ENCODE measurements at places on chromosomes 3 and 15.

DNA sequence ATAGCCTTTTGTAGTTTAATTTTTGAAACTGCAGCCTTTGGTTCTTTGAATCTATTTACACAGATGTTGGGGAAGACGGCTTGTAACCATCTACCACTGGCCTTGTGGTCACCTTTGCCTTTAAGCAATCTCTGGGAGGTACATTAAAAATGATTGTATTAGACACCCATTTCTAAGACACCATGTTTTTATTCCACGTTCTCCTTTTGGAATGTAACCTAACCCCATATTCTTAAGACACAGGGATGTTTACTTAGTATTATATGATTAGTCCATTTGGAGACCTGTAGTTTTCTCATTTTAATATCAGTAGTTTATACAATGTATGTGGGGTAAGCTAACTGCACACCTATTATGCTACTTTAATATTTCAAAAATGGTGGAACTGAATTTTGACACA, 175.1 kb upstream of the PLSCR5 start:
- no peak for DNase-seq
- H3K27ac ChIP-seq: no peak overlapping the region
- no peaks in the 10 kb centered on the region for H3K36me3 ChIP-seq
- no peak overlapping the region for H3K4me3 ChIP-seq

- H3K27me3 ChIP-seq: no peaks in the 10 kb centered on the region
- H3K4me1 ChIP-seq: peaks cover 6% of the 10 kb centered on the region
- H3K4me3 ChIP-seq: no peak overlapping the region
- H3K27ac ChIP-seq: no peak overlapping the region
Observed at GRCh38 chr15:100897221-100898151, 17.9 kb downstream of the ALDH1A3 start.

GRCh38 chr15:63630036-63630751, 33.0 kb downstream of the FBXL22 start:
- H3K27ac ChIP-seq: peak overlapping the region; percentile 37
- no peak for DNase-seq
- H3K4me3 ChIP-seq: no peak overlapping the region
- H3K27me3 ChIP-seq: no peaks in the 10 kb centered on the region
- H3K4me1 ChIP-seq: peaks cover 5% of the 10 kb centered on the region

DNA sequence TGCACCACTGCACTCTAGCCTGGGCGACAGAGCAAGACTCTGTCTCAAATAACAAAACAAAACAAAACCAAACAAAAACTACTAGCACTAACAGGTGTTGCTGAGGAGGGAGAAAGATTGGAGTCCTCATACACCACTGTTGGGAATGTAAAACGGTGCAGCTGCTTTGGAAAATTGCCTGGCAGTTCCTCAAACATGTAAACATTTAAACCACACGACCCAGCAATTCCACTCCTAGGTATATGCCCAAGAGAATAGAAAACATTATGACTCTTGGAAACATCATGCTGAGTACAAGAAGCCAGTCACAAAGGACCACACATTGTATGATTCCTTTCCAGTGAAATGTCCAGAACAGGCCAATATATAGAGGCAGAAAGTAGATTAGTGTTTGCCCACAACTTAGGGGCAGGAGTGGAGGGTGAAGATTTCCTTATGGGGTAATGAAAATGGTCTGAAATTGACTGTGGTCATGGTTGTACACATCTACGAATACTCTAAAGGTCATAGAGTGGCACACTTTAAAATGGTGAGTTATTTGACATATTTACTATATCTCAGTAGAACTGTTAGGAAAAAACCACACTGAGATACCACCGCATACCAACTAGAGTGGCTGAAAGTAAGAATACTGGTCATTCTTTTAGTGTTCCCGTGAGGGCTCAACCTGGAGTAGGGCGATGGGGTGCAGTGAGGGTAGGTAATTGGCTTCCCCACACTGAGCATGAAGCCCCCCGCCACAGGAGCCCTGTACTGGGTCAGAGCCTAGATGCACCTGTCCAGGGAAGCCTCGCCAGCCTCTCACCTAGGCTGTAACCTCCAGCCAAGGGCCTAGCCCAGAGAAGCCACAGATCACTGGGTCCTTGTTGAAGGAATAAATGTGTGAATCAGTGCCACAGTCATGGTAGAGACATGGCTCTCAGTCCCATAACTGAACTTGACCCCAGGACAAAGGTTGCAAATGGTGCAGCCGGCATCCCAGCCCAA, 131.1 kb downstream of the NUP210 start:
- H3K36me3 ChIP-seq: no peaks in the 10 kb centered on the region
- no peak overlapping the region for H3K27ac ChIP-seq
- no peak overlapping the region for H3K4me3 ChIP-seq
- H3K4me1 ChIP-seq: no peaks in the 10 kb centered on the region
- DNase-seq: no peak
- H3K27me3 ChIP-seq: peaks cover 20% of the 10 kb centered on the region

DNA sequence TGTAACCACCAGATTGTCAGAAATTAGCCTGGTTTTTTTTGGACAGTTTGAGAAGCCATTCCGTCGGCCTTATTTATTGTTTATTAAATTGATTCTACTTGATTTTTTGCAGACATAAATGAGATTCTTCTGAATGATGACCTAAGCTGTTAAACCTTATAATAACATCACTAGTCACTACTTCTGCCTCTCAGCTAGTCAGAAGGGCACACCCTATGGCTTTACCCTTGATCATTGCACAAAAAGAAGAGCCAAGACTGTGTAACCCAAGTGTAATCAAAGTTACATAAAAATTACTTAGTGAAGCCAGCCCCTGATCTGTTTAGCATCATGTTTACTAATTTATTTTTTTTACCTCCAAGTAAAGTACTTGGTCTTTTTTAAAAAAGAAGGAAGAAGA, 64.3 kb downstream of the CHL1 start:
- H3K36me3 ChIP-seq: no peaks in the 10 kb centered on the region
- H3K4me3 ChIP-seq: no peak overlapping the region
- no peaks in the 10 kb centered on the region for H3K27me3 ChIP-seq

DNA sequence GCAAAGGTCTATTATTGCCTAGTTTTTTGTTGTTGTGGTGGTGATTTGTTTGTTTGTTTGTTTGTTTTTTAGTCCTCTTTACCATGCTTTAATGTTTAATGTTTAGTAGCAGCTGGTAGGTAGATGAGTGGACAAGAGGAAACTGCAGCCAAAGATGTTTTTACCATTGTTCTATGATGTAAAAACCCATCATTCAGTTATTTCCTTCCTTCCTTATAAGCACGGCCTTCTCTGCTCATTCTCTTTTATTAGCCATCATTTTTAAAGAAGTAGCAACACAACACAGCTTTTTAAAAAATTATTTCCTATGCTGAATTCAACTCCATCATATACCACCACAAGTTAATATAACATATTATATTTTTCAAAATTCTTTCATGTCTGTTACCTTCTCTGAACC, 58.5 kb upstream of the BOC start:
- no peak for DNase-seq
- no peaks in the 10 kb centered on the region for H3K36me3 ChIP-seq
- 0 out of 2 replicates have a peak, but pooled peaks cover 4% of the 10 kb centered on the region for H3K4me1 ChIP-seq
- no peaks in the 10 kb centered on the region for H3K27me3 ChIP-seq
- no peak overlapping the region for H3K27ac ChIP-seq

- H3K4me1 ChIP-seq: no peaks in the 10 kb centered on the region
- no peak overlapping the region for H3K4me3 ChIP-seq
- H3K36me3 ChIP-seq: no peaks in the 10 kb centered on the region
- no peak overlapping the region for H3K27ac ChIP-seq
Observed at GRCh38 chr15:27410996-27411605, 440.1 kb downstream of the GABRG3 start.

GRCh38 chr3:119420196-119420595, 43.2 kb downstream of the TMEM39A start:
- H3K4me1 ChIP-seq: no peaks in the 10 kb centered on the region
- H3K27me3 ChIP-seq: no peaks in the 10 kb centered on the region
- H3K36me3 ChIP-seq: peaks cover 6% of the 10 kb centered on the region
- H3K27ac ChIP-seq: no peak overlapping the region
- DNase-seq: no peak
- no peak overlapping the region for H3K4me3 ChIP-seq

DNA sequence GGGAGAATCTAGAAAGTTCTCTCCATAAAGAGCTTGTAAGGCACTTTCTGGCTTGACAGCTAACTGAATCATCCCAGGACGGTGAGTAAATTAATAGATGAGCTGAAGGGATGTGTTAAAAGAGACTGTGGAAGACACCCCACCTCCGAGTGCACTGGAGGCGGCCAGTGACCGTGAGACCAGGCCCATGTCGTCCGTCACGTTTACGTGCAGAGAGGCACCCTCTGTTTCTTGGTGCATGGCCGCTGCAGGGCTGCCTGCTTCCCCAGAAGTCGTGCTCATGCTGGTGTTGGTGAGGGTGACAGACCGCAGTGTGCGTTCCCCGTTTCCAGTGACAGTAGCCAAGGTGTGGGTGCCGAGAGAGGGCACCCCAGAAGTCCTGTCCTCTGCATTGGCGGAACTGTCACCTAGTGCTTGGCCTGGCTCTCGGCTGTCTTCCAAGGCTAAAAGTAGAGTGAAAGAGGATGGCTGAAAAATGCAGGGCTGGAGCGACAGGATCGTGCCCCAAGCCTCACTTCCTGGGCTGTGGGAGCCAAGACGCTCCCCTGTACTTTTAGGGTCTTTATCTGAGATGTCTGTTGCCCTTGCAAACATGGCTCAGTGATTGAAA, 41.1 kb downstream of the HEG1 start:
- DNase-seq: no peak
- peaks cover 97% of the 10 kb centered on the region for H3K36me3 ChIP-seq
- H3K27me3 ChIP-seq: no peaks in the 10 kb centered on the region
- H3K27ac ChIP-seq: no peak overlapping the region

- no peaks in the 10 kb centered on the region for H3K27me3 ChIP-seq
- H3K4me3 ChIP-seq: no peak overlapping the region
- no peaks in the 10 kb centered on the region for H3K36me3 ChIP-seq
- no peak for DNase-seq
- peaks cover 9% of the 10 kb centered on the region for H3K4me1 ChIP-seq
- H3K27ac ChIP-seq: 0 out of 2 replicates have a peak overlapping the region, but pooled peaks have one; percentile 13
Observed at GRCh38 chr3:127036209-127037020, 53.5 kb downstream of the PLXNA1 start.

DNA sequence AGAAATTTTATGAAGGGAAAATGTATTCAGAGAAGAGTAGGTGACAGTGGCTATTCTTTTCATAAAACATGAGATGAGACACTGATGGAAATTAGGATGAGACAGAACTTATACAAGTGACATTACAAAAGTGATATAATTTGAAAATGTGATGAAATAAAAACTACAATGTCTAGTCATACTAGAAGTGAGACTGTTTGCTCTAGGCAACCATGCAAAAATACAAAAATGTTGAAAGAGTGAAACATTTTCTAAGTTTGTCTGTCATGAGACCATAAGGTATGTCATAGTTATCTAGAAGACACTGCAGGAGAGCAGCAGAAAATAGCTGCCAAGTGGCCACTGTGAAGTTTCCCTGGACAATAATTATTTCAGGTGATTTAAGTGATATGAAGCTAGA, 459.5 kb downstream of the DIPK2A start:
- DNase-seq: no peak
- no peak overlapping the region for H3K4me3 ChIP-seq
- no peak overlapping the region for H3K27ac ChIP-seq
- H3K4me1 ChIP-seq: no peaks in the 10 kb centered on the region
- H3K36me3 ChIP-seq: no peaks in the 10 kb centered on the region

GRCh38 chr15:44654858-44655257, 8.6 kb downstream of the SPG11 start:
- peaks cover 42% of the 10 kb centered on the region for H3K36me3 ChIP-seq
- peak; percentile 75 for DNase-seq
- H3K27ac ChIP-seq: peak overlapping the region; percentile 29
- H3K4me1 ChIP-seq: no peaks in the 10 kb centered on the region
- no peak overlapping the region for H3K4me3 ChIP-seq

GRCh38 chr3:145939431-145939830, 221.6 kb downstream of the PLOD2 start:
- H3K4me3 ChIP-seq: no peak overlapping the region
- no peak for DNase-seq
- no peaks in the 10 kb centered on the region for H3K36me3 ChIP-seq
- H3K4me1 ChIP-seq: peaks cover 16% of the 10 kb centered on the region

DNA sequence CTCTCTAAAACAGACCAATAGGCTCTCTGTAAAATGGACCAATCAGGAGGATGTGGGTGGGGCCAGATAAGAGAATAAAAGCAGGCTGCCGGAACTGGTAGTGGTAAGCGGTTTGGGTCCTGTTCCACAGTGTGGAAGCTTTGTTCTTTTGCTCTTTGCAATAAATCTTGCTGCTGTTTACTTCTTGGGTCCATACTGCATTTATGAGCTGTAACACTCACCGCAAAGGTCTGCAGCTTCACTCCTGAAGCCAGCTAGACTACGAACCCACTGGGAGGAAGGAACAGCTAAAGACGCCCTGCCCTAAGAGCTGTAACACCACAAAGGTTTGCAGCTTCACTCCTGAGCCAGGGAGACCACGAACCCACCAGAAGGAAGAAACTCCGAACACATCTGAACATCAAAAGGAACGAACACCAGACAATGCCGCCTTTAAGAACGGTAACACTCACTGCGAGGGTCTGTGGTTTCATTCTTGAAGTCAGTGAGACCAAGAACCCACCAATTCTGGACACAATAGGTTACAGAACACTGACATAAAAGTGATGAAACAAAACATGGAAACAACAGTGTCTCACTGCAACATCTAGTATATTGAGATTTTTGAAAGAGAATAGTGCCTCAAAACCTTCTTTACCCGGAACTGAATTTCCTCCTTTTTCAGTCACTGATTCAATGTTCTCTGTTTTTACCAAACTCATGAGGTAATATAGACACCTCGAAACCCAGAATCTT, 28.8 kb upstream of the PLSCR2 start:
- no peak overlapping the region for H3K4me3 ChIP-seq
- H3K36me3 ChIP-seq: no peaks in the 10 kb centered on the region
- no peak overlapping the region for H3K27ac ChIP-seq
- no peaks in the 10 kb centered on the region for H3K27me3 ChIP-seq
- peaks cover 12% of the 10 kb centered on the region for H3K4me1 ChIP-seq
- DNase-seq: no peak

GRCh38 chr3:126152901-126153694, 27.3 kb downstream of the ALDH1L1 start:
- no peak overlapping the region for H3K27ac ChIP-seq
- H3K4me1 ChIP-seq: no peaks in the 10 kb centered on the region
- H3K27me3 ChIP-seq: peaks cover 8% of the 10 kb centered on the region
- DNase-seq: no peak

DNA sequence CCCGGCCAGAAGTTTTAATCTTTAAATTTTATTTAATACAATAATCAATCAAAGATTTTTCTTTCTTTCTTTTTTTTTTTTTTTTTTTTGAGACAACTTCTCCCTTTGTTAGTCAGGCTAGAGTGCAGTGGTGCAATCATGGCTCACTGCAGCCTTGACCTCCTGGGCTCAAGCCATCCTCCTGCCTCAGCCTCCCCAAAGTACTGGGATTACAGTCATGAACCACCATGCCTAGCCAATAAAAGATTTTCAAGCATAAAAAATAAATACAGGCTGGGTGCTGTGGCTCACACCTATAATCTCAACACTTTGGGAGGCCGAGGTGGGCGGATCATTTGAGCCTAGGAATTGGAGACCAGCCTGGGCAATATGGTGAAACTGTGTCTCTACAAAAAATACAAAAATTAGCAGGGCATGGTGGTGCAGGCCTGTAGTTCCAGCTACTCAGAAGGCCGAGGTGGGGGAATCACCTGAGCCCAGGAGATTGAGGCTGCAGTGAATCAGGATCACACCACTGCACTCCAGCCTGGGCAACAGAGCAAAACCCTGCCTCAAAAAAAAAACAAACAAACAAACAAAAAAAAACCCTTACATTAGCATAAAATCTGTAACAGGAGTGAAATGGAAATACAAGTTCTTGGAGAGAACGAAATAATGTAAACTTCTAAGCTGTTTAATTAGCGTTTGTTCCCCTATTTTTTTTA, 29.1 kb upstream of the SRP14 start:
- peaks cover 27% of the 10 kb centered on the region for H3K4me1 ChIP-seq
- H3K27me3 ChIP-seq: no peaks in the 10 kb centered on the region
- no peaks in the 10 kb centered on the region for H3K36me3 ChIP-seq
- H3K4me3 ChIP-seq: no peak overlapping the region
- H3K27ac ChIP-seq: no peak overlapping the region
